ENCODE measurements at places on chromosomes 3 and 15. TPM values are rescaled to one million over a fixed set of nuclear protein-coding genes. Genes with fewer than 3 reads are reported as not detected.

The CD96 gene
- total RNA-seq: 9.5 TPM

The EPHA6 gene
- not detected for total RNA-seq

The ACOX2 gene
- 20.1 TPM for total RNA-seq

The ITIH1 gene
- not detected for total RNA-seq

The C2CD4A gene
- 0.14 TPM for total RNA-seq

The USP4 gene
- total RNA-seq: 69.6 TPM

The CRYGS gene
- total RNA-seq: 3.8 TPM

The GRIP2 gene
- 0.52 TPM for total RNA-seq

The UBE2Q2 gene
- total RNA-seq: 29.6 TPM

The ZXDC gene
- total RNA-seq: 40.3 TPM

The CPNE4 gene
- total RNA-seq: 0.26 TPM

The OR5K2 gene
- not detected for total RNA-seq

The CD80 gene
- 7.9 TPM for total RNA-seq

The CCR9 gene
- not detected for total RNA-seq
